ENCODE measurements at places on chromosomes 7 and 10. TPM values are rescaled to one million over a fixed set of nuclear protein-coding genes. Genes with fewer than 3 reads are reported as not detected.

PGAM2 gene
- total RNA-seq: 9.7 TPM

DNA sequence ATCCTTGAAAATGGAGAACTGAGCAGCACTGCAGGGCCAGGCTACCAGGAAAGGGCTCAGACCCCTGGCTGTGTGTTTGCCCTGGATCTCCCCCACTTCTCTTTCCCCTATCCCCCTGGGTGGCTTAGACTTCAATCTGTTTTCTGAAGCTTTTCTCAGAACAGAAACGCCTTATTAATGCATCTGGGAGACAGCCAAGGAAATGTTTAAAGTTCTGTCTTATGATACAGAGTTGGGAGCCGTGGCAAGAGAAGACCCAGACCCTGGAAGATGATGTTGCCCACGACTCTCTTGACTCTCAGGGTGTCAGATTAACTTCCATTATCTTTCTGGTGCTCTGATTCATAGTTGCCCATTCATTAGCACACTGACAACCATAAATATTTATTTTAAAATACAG is 107.1 kb downstream of the EBLN1 start:
- H3K4me1 ChIP-seq: no peaks in the 10 kb centered on the region
- no peak overlapping the region for H3K27ac ChIP-seq
- no peaks in the 10 kb centered on the region for H3K27me3 ChIP-seq
- no peak for DNase-seq
- H3K36me3 ChIP-seq: no peaks in the 10 kb centered on the region

GRCh38 chr7:2307690-2308107 is 6.5 kb downstream of the SNX8 start:
- H3K4me1 ChIP-seq: no peaks in the 10 kb centered on the region
- H3K27ac ChIP-seq: no peak overlapping the region
- DNase-seq: no peak

GRCh38 chr10:97880109-97880508 is 30.5 kb downstream of the GOLGA7B start:
- H3K27me3 ChIP-seq: no peaks in the 10 kb centered on the region
- no peak for DNase-seq
- no peaks in the 10 kb centered on the region for H3K4me1 ChIP-seq
- H3K36me3 ChIP-seq: no peaks in the 10 kb centered on the region

OR2A5 gene
- total RNA-seq: not detected

- DNase-seq: no peak
- peaks cover 27% of the 10 kb centered on the region for H3K36me3 ChIP-seq
- H3K4me3 ChIP-seq: peak overlapping the region; percentile 75
- no peaks in the 10 kb centered on the region for H3K27me3 ChIP-seq
Measured at GRCh38 chr10:119166118-119166500, 595 bp upstream of the SFXN4 start.

GRCh38 chr10:70272925-70273316 is 10.9 kb downstream of the NPFFR1 start:
- H3K4me1 ChIP-seq: no peaks in the 10 kb centered on the region
- no peaks in the 10 kb centered on the region for H3K27me3 ChIP-seq
- H3K4me3 ChIP-seq: no peak overlapping the region
- no peaks in the 10 kb centered on the region for H3K36me3 ChIP-seq

NUTM2A gene
- 0.80 TPM for total RNA-seq

WDFY4 gene
- total RNA-seq: 1.2 TPM

DNA sequence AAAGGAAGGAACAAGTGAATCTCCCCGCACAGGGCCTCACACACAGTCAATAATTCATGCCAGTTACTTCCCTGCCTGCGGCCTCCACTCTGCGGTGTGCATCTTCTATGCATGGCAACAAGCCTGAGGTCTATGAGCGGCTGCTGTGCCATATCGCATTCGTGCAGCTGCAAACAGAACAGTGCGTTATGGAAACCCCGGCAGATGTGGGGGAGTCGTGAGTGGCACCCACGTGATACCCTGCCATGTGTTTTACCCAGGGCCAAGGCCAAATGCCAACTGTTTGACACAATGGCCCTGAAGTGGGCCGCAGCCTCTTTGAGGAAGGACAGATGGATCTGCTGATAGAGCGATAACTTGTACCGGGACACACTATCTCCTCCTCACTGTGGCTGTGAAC is 13.4 kb downstream of the TNS3 start:
- H3K4me3 ChIP-seq: no peak overlapping the region
- DNase-seq: no peak
- H3K27me3 ChIP-seq: no peaks in the 10 kb centered on the region

- H3K27me3 ChIP-seq: no peaks in the 10 kb centered on the region
- no peaks in the 10 kb centered on the region for H3K4me1 ChIP-seq
- no peak overlapping the region for H3K27ac ChIP-seq
Measured at GRCh38 chr7:31271641-31272405, 68.7 kb downstream of the NEUROD6 start.

DNA sequence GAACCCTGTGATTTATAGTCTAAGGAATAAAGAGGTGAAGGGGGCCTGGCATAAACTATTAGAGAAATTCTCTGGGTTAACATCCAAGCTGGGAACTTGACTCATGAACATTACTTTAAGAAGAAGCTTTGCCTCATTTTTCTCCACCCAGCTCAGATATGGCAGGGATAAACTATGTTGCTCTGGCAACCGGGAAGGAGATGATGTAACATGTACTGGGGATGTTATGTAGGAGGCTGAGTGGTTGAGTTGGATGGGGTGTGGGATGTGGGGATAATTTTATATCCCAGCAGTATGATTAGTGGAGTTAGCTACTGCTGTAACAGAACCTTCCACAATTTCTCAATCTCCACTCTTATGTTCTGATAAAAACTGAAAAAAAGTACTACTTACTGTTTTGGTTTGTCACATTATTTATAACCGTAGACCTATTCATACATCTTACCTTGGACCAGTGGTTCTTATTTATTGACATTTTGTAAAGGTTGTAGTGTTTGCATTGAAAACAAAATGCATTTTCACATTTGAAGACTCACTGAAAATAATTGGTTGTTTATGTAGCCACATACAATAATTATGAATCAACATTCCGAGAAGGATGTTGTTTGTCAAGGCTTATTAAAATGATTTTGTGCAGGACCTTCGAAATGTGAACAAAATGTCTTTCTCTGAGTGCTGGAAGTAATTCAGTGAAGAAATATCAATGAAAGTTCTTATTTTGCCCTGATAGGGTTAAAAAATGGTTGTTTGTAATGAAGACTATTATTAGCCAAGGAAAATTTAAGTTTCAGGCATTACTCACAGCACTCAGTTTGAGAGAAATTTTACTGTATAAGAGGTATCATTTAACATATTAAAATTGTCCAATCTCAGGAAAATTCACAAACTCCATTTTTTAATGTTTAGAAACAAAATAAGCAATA is 1.3 kb downstream of the OR2F2 start:
- DNase-seq: no peak
- H3K27ac ChIP-seq: no peak overlapping the region
- H3K4me1 ChIP-seq: no peaks in the 10 kb centered on the region
- no peak overlapping the region for H3K4me3 ChIP-seq
- H3K36me3 ChIP-seq: no peaks in the 10 kb centered on the region
- H3K27me3 ChIP-seq: no peaks in the 10 kb centered on the region

CLRN3 gene
- 50.5 TPM for total RNA-seq

- H3K27ac ChIP-seq: no peak overlapping the region
- H3K27me3 ChIP-seq: no peaks in the 10 kb centered on the region
- no peaks in the 10 kb centered on the region for H3K36me3 ChIP-seq
- no peak for DNase-seq
- peaks cover 18% of the 10 kb centered on the region for H3K4me1 ChIP-seq
- H3K4me3 ChIP-seq: no peak overlapping the region
Measured at GRCh38 chr10:12243864-12244620, 48.1 kb downstream of the CDC123 start.

TMEM213 gene
- total RNA-seq: not detected
